EH (cell line): ENCODE measurements at places on chromosomes 1 and 21.

DNA sequence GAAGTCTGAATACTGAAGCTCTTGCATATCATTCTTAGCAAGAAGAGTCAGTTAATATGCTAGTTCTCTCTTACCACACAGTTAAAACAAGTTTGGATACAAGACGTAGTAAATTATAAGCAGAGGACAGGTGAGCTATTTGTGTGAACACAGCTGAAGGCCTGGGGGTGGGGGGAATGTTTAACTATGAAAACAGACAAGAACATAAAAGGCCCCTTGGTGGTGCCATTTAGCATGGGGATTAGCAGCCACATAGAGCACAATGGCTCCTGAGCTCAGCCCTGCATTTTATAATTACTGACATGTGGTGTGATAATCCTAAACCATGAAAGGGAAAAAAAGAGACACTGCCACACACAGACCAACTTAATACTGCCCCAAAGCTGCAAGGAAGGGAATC, 94.8 kb downstream of the TGFBR3 start:
- no peak for DNase-seq

GRCh38 chr1:108704496-108704895, 8.2 kb upstream of the FNDC7 start:
- peak; percentile 86 for DNase-seq

GRCh38 chr1:206890125-206891060, 6.8 kb upstream of the IL24 start:
- DNase-seq: peak; percentile 76

- no peak for DNase-seq
Measured at GRCh38 chr1:81430955-81431623, 369.6 kb upstream of the ADGRL2 start.

GRCh38 chr1:14443164-14443787, 155.2 kb upstream of the KAZN start:
- DNase-seq: peak; percentile 21

DNA sequence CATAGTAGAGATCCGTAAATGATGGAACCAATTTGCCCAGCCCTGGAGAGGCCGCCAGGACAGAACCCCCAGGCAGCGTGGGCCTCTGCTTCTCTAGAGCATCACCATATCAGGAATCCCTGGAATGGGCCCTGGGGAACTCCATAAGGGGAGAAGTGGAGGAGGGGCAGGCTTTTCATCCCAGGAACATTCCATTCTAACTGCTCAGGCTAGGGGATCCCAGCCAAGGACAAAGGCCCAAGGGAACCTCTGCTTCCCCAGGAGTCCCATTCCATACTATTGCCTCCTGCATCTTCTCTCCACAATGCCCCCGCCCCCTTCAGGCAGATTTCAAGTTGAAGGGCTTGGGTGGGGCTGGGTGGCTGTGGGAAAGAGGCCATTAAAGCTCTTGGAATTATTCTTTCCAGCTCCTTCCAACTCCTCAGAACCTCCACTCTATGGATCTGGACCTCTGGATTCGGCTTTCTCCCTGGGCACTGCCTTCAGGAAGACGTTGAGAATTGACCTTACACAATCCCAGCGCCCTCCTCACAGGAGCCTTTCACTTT, 6.0 kb downstream of the TRNP1 start:
- DNase-seq: peak; percentile 100

- DNase-seq: no peak
Measured at GRCh38 chr1:113247782-113248181, 142.5 kb upstream of the MAGI3 start.

DNA sequence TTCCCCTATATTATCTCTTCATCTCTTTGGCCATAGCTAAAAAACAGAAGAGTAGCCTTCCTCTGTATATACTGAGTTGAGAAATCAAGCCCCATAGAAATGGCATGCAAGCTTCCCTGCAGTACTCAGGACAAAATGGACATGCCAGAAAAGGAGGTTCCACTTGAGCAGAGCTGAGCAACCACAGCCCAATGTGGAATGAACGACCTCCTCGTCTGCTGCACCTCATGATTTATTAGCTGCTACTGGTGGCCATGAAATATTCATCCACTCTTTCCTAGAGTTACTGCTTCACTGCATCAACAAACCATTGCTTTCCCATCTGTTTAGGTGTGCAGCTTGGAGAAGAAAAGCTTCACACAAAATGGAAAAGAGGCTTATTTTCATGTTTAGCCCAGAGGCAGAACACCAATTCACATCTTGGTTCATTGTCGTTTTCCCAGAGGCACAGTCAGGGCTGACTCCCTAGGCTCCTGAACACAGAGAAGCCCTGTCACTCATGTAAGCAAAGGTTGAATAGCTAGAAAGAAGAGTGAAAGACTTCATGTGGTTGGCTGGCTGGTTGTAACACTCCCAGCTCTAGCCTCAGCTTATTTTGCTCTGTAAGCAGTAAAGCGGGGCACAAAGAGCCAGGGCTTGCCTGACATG, 148.0 kb downstream of the TSEN15 start:
- DNase-seq: peak; percentile 45

DNA sequence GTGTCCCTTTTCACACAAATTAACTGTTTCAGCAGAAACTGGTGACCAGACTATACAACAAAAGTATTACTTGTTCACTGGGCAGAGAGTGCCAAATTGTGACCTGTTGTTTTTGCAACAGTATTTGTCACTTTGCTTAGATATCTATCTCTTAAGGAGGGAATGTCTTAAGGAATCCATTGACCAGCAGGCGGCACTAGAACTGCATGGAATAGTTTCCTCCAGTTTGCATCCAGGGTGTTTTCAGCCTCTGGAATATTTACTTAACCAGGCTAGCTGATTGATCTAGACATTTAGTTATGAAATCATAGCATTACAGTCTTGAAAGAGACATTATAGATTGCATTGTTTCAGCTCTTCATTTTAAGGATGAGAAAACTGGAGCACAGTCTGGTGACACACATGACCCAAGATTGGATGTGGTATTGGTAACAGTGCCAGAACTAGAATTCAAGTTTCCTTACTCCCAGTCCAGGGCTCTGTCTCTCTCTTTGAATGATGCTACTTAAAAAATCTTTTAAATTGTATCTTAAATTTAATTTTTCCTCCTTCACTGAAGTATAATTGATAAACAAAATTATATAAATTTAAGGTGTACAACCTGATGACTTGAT, 16.9 kb downstream of the RPTN start:
- peak; percentile 73 for DNase-seq

- DNase-seq: no peak
Measured at GRCh38 chr1:174572771-174573170, 125.0 kb downstream of the GPR52 start.

GRCh38 chr1:46405724-46406123, 11.6 kb downstream of the FAAH start:
- no peak for DNase-seq

DNA sequence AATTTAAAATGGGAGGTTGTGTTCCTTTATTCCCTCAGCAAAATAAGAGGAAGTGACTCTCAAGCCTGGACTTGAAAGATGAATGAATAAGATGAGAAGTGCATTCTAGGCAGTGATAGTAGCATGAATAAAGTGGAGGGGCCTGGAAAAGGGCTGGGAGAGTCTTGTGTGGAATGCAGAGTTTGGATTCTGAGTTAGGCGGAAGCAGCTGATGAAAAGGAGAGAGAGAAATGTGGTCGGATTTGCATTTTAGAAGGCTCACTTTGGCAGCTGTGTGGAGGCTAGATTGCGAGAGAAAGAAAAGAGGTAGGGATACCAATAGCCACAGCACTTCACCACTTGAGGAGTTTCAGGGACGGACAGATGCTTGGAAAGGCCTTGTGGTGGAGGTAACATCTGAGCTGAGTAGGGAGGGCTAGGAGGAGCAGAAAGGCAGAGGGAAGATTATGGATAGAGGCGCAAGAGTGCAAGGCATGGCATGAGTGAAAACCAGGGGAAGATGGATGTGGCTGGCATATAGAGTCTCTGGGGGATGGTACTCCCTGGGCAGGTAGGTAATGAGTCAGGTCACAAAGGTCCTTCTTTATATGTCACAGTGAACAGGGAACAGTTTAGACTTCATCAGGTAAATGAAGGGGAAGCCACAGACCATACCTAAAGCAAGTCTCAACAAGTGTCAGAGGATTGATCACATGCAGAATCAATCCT, 59.6 kb downstream of the ST3GAL3 start:
- no peak for DNase-seq

DNA sequence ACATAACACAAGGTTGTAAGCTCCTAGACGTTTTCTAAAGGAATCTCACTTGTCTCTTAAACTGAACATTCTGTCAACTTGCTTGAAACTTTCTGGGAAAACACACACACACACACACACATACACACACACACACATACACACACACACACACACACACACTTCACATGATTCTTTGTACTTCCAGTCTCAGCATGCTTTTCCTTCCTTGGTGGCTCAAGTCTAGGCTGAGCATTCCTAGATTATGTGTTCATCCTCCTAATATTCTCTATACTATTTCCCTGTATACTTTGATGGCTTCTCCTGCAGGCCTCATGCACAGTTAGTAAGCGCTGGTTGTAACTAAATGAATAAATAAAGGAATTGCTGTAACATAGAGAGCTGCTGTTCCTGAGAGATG, 372.1 kb downstream of the PTPRC start:
- peak; percentile 41 for DNase-seq

GRCh38 chr21:15616864-15617574, 112.8 kb upstream of the USP25 start:
- no peak for DNase-seq

DNA sequence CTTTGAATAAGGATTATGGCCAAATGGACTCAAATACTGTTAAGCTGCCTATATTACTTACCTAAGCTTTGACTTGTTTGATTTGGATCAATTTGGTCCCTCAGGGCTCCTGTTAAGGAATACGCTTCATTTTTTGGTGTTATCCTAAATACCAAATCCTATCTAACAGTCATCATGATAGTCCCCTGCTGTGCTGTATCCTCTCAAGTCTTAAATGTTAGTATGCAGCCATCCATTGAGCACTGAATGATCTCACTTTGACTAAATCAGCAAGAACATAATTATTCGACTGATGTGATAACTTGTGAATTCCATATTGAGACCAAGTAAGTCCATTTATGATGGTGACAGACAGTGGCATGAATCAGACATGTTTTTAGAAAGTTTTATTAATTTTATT, 53.1 kb upstream of the ATF3 start:
- DNase-seq: no peak

- DNase-seq: no peak
Measured at GRCh38 chr1:5488448-5488847, 503.8 kb downstream of the NPHP4 start.

DNA sequence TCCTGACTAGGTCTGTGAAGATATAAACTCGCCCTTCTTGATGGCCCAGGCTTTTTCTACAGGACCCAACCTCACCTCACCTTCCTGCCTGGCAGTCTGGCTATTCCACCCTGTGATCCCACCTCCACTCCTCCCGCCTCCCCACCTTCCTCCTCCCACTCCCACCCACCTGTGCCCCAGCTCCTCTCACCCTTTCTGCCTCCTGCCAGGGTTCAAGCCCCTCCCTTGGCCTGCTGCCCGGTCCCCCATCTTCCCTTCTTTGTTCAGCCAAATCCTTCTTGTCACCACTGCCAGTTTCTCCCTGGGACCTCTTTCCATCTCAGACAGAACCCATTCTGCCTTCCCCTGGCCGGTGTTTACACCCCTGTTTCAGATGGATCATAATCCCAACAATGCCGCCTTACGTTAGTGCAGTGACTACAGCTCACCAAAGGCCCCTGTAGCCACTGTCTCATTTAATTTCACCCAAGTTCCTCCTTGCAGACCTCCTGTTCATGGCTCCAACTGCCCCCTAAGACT, 127.5 kb upstream of the EDN2 start:
- DNase-seq: no peak

DNA sequence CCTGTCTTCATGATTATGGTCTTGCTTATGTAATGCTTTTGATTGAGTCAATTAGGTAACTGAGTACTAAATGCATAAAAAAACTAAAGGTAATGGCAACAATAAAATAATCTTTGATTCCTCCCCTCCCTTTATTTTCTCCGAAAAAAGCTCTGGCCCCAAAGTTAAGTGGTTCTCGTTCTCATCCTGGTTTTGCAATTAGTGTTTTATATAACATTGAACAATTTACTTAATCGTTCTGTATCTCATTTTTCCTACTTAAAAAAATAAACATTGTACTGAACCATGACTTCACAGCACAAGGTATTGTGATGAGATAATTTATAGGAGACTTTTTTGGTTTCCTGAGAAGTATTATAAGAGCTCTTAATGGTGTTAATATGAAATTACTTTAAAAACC, 11.3 kb downstream of the SLC22A15 start:
- DNase-seq: no peak

GRCh38 chr1:8376358-8376840, 58.5 kb downstream of the SLC45A1 start:
- no peak for DNase-seq

- no peak for DNase-seq
Measured at GRCh38 chr1:87830432-87830978, 501.8 kb downstream of the LMO4 start.

- no peak for DNase-seq
Measured at GRCh38 chr1:223844787-223845036, 1.0 kb downstream of the TP53BP2 start.

- DNase-seq: no peak
Measured at GRCh38 chr1:242787968-242788367, 263.5 kb upstream of the PLD5 start.

GRCh38 chr1:223350361-223350908, 13.5 kb downstream of the SUSD4 start:
- no peak for DNase-seq

GRCh38 chr21:29164323-29164942, 34.0 kb downstream of the MAP3K7CL start:
- DNase-seq: peak; percentile 85

GRCh38 chr21:45438391-45439145, 33.6 kb downstream of the COL18A1 start:
- DNase-seq: no peak

DNA sequence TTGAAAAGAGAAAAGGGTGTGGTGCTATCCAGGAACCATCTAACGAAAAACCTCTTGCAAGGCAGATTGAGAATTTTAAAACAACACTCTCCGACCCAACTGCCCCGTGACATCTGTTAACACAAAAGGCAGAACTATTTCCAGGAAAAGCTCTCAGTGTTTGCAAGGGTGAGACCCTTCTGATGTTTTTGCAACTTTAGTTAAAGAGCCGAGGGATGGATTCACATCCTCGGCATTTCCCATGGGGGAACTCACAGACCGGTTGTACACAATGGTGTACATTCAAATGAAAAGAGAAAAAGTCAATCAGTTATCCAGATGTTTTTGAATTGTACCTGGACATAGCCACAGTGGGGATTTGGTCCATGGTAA, 120.0 kb downstream of the NGF start:
- DNase-seq: no peak

- no peak for DNase-seq
Measured at GRCh38 chr1:45455162-45455561, 35.8 kb downstream of the TESK2 start.

GRCh38 chr1:178870944-178871343, at the start of gene ANGPTL1:
ANGPTL1 (minus strand) TSS chr1:178871077; CDS start chr1:178865776, 5,301 bp downstream.
- peak; percentile 19 for DNase-seq

- DNase-seq: no peak
Measured at GRCh38 chr1:38250356-38250755, 203.8 kb upstream of the POU3F1 start.

- no peak for DNase-seq
Measured at GRCh38 chr1:184752656-184753055, 2.0 kb downstream of the EDEM3 start.

GRCh38 chr1:222880587-222880986, 65.7 kb downstream of the DISP1 start:
- peak; percentile 75 for DNase-seq
